Dermis microvascular lymphatic vessel endothelial cell (primary cell): ENCODE measurements at places on chromosomes 11 and 22.

DNA sequence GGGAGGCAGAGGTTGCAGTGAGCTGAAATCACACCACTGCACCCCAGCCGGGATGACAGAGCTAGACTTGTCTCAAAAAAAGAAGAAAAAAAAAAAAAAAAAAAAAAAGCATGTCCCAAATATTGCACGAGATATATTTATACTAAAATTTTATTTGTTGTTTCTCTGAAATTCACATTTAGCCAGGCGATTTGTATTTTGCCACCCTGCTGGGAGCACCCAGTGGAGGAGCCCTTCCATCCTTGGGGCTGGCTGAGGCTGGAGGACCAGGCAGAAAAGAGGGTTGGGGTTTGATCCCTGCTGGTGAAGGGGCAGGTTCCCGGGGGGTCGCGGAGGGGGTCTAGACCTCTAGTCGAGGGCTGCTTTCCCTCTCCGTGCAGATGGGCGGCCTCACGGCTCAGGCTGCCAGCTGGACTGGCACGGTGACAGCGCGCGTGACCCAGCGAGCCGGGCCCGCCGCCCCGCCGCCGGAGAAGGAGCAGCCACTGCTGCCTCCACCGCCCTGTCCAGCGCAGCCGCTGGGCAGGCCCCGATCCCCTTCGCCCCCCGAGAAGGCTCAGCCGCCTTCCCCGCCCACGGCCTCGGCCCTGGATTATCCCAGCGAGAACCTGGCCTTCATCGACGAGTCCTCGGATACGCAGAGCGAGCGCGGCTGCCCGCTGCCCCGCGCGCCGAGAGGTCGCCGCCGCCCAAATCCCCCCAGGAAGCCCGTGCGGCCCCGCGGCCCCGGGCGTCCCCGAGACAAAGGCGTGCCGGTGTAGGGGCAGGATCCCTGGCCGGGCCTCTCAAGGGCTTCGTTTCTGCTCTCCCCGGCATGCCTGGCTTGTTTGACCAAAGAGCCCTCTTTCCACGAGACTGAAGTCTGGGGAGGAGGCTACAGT lies 952 bp upstream of the CATSPERZ start:
- DNase-seq = peak; percentile 28

- no peak for DNase-seq
Measured at GRCh38 chr11:86627776-86628455, 44.5 kb downstream of the ME3 start.

GRCh38 chr11:31804312-31805036 lies 6.6 kb downstream of the PAX6 start:
- no peak for DNase-seq

DNA sequence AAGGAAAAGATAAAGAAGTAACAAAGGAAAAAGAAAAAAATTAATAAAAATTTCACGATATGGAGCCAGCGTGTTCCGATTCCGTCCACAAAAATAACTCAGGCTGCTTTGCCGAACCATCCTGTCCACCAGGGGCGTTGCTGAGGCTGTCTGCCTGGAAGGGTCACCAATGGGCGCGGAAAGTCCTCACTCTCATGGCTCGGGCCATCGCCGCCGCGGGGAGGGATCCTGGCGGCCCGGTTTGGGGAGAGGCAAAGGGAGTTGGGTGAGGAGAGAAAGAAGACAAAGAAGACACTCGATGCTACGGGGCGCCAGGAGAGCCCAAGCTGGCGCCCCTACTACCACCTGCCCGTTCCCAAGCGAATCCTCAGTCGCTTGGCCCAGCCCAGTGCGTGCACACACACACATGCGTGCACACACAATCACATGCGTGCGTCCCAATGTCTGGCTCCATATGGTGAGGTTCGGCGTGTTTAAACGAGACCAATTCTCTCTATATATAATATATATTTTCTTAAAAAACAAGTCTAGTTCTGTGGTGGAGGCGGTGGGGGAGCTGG lies 5.6 kb upstream of the PYGM start:
- DNase-seq = no peak

DNA sequence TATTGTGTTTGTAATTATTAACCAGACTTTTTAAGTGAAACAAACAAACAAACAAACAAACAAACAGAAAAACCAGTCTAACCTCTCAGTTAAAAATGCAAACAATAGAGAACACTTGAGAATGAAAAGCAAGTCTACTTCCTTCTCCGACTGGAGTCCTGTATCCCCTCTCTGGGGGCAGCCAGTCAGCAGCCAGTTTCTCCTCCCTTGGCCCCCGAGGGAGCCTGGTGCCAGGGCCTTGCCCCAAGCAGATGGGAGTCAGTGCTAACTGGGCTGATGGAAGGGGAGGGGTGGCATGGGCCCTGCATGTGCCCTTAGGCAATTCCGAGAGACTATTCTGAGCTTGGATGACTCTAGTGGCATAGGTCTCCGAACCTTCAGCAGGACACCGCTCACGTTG lies 137.2 kb downstream of the GRIK4 start:
- no peak for DNase-seq

DNA sequence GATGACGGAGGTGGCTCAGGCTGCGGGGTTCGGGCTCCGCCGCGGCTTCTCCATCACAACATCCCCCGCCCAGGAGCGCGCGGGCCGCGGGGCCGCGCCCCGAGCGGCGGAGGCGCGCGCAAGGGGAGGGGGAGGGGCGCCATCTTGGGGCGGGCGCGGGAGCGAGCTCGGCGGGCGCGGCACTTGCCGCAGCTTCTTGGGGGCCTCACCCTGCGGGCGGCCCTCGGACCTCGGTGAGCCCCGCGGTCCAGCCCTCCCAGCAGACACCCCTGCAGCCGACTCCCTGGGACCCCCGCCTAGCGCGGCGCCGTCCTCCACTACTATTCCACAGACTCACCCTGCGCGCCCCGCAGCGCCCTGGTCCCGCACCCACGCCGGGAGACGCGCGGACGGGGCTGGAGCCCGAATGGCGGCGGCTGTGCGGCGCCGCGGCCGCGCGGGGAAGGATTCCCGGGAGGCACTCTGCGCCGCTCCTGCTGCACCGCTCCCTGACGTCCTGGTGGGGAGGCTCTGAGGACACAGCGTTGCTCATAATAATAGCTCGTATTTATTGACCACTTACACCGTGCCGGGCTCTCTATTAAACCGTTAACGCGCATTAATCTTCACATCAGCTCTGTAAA lies at the start of gene APBB1:
APBB1 (minus strand) TSS at position 86 of the 623 bp plus-strand sequence. CDS start 7,747 bp downstream, outside the sequence.
- DNase-seq = peak; percentile 57

DNA sequence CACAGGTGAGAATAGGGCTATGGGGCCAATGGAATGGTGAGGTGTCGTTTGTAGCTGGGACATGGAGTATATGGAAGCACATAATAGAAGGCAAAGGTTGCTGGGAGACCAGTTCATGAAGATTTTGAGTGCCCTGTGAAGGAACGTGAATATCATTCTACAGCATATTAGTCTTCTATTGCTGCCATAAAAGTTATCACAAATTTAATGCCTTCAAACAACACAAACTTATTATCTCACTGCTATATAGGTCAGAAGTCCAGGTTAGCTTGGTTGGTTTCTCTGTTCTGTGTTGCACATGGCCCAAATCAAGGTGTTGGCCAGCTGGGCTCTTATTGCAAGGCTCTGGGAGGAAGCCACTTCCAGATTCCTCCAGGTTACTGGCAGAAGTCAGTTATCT lies 110.6 kb downstream of the SYN3 start:
- no peak for DNase-seq

- no peak for DNase-seq
Measured at GRCh38 chr11:2140411-2141400, 1.5 kb upstream of the IGF2 start.
